Prostate gland (tissue), 2 donors: ENCODE measurements at places on chromosomes 2 and 18. TPM values are rescaled to one million over a fixed set of nuclear protein-coding genes. Genes with fewer than 3 reads are reported as not detected.

- DNase-seq = no peak
Observed at GRCh38 chr2:102698369-102699111, 63.3 kb upstream of the TMEM182 start.

DNA sequence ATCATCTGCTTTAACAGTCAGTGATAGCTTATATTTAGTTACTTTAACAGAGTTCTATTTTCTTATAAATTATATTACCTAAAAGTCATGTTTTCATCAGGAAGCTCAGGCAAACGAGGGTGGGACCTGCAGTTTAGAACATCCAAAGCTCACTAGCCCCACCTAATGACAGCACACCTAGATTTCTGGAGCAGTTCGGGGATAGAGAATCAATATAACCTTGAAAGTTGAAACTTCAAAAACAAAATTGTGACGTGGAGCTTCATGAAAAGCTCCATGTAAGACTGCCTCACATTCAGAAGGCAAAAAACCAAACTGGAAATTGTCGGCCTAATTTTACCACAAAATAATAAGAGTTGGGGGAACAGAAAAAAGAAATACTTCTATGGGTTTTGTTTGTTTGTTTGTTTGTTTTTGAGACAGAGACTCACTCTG lies 185.9 kb upstream of the CCDC150 start:
- DNase-seq = peak; percentile 8

GRCh38 chr2:47592381-47592780 lies 189.4 kb downstream of the MSH2 start:
- no peak for DNase-seq

DNA sequence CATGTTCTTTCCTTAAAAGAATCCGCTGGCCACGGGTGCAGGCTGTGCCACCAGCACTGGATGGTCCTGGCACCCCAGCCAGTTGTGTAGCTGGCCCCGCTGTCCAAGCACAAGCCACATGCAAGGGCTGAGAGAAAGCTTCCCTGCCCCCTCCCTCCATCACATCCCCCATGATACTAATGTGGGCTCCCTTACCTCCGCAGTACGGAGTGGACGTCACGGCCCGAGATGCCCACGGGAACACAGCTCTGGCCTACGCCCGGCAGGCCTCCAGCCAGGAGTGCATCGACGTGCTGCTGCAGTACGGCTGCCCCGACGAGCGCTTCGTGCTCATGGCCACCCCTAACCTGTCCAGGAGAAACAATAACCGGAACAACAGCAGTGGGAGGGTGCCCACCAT lies 44.5 kb downstream of the GBX2 start:
- DNase-seq = no peak

DNA sequence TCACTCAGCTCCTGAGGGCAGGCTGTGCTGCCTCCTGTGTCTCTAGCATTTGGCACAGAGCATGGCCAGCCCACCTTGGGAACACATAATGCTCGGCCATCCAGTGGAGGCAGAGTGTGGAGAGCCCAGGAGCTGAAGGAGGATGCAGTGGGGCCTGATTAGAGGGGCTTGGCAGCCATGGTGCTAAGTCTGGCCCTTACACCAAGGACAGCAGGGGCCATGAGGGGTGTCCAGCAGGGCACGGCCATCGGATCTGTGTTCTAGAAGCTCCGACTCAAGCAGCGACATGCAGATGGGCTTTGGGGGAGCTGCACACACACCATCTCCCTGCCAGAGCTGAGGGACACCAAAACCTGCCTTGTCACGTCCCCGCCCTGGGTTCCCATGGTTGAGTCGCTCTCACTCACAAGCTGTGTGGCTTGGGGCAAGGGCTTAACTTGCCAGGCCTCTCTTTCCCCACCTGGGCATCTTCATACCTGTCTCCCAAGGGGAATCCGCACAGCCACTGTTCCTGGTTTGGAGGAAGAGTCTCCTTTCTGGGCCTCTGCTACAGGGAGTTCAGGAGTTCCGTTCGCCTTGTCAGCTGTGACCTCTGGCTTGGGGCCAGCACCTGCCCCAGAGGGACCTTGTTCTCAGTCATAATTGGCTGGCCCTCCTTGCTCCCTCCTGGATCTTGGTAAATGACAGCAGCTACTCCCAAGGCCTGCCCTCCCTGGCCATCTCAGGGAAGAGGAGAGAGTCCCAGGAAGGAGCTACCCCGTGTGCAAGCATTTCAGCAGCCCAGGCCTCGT lies 1.3 kb upstream of the TOGARAM2 start:
- DNase-seq = no peak

GRCh38 chr2:149741646-149742045 lies 154.1 kb upstream of the MMADHC start:
- DNase-seq = no peak

DNA sequence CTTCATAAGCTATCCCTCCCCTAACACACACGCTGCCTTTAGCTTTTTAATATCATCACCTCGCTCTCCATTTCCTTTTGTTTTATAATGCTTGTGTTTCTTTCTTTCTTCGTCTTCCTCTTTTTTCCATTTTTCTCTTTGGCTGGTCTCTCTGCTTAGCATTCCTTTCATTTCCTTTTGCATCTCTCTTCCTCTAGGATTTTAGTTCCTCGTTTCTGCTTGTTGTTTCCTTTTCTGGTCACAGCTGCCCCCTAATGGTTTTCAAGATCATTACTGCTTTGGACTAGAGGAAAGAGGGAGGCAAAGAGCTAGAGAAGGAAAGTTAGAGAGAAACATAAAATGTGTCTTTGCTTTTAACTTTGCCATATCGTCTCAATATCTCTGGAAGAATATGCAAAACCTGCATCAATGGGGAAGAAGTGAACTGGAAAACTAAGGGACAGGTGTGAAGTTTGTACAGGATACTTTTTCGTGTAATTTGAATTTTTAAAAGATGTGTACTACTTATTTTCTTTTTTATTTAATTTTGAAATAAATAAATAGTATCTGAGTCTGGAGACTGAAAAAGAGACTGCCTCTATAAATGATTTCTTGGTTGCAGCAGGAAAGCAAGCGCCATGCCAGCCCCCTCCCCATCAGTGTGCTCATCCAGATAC lies 6.3 kb upstream of the NRP2 start:
- DNase-seq = no peak

DNA sequence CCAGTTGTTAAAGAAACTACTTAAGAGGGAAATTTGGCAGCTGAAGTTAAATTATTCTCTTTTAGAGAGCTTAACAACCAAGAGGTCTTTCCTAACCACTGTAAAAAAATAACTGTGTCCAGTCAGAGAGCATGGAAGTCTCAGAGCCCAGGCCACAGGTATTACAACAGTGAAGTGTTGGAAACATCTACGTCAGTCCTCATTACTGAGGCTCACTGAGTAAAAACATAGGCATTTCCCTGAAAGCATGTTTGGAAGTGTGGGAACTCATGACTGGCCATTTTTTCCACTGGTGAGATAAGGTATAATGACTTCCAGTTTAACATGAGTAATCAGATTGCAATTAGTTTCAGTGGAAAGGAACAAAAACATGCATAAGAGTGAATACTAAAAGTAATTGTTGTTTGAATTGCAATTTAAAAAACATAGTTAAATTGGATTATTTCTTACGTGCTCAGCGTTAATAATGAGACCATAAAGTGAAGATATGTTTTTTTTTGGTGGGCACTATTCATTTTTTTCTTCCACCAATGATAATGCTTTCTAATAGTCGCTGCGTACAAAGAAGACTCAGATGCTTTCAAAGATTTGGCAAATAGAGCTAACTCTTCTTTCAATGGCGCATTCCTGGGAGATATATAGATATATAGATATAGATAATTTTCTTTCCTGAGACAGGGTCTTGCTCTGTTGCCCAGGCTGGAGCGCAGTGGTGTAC lies 60.8 kb downstream of the EFEMP1 start:
- no peak for DNase-seq

DNA sequence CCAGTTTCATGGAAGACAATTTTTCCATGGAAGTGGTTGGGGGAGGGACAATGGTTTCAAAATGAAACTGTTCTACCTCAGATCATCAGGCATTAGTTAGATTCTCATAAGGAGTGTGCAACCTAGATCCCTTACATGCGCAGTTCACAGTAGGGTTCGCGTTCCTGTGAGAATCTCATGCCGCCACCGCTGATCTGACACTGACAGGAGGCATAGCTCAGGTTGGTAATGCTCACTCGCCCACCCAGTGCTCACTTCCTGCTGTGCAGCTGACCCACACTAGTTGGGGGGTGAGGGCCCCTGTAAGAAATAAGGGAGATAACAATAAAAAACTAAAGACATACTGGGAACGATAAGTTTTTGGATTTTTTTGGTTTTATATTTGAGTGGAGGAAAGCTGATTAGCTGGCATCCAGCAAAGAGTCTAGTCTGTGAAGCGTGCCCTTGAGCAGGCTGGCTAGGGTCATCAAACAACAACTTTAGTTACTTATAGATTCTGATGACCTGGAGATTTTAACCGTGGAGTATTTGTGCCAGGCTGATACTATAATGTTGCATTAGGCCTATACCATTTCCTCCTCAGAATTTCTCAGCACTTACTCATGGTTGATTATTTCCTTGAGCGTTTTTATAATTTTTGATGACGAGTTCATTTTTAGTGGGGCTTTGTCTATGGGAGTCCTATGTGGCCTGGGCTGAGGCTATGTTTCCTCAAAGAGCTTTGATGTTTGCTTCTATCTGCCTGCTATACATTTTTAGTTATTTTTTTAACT lies 6.3 kb upstream of the MCFD2 start:
- no peak for DNase-seq

DNA sequence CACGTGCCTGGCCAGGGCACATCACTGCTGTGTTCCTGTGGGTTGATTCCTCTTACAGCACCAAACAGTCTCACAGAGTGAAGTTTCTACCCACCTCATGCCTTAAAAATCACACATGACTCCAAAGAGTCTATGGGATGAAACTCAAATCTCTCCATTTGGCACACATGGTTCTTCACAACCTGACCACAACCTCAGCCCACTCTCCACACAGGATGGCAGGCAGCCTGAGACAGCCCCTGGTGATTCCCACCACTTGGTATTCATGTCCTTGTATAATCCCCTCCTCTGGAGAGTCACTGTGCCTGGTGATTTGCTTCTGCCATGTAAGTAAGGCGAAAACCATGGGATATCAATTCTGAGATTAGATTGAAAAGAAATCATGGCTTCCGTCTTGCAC lies 46.2 kb downstream of the LBH start:
- DNase-seq = no peak

DNA sequence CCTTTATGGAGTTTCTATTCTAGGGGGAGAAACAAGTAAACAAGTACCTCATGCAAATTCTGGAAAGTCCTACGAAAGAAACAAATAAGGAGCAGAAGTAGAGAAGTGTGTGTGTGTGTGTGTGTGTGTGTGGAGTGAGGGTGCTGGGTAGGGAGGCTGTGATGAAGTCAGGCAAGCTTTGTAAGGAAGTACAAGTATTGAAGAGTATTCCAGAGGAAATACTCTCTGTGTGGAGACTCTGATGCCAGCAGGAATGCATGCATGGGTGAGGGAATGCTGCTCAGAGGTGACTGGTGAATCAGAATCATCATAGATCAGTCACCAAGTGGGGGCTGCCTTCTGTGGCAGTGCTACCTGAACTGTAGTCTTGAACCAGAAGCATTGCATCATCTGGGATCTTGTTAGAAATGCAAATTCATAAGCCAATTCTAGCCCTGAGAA lies 34.5 kb downstream of the SLC4A3 start:
- no peak for DNase-seq

- DNase-seq = no peak
Observed at GRCh38 chr2:9656270-9656766, 25.5 kb upstream of the YWHAQ start.

- DNase-seq = no peak
Observed at GRCh38 chr2:136179602-136179975, 61.6 kb upstream of the CXCR4 start.

EVX2 gene
- 1.2 TPM for total RNA-seq

NCKAP1 gene
- total RNA-seq = 116 TPM

KLHL41 gene
- total RNA-seq = 2.3 TPM

ALKAL2 gene
- 2.6 TPM for total RNA-seq

CFAP221 gene
- total RNA-seq = not detected

SCYGR4 gene
- total RNA-seq = not detected

AQP12B gene
- total RNA-seq = not detected

RNF152 gene
- 15.5 TPM for total RNA-seq

IL18RAP gene
- total RNA-seq = 0.14 TPM

TFCP2L1 gene
- total RNA-seq = 25.7 TPM
